ENCODE measurements at places on chromosomes 7 and 10.

- DNase-seq = no peak
Measured at GRCh38 chr10:3310016-3310784, 137.6 kb upstream of the PITRM1 start.

DNA sequence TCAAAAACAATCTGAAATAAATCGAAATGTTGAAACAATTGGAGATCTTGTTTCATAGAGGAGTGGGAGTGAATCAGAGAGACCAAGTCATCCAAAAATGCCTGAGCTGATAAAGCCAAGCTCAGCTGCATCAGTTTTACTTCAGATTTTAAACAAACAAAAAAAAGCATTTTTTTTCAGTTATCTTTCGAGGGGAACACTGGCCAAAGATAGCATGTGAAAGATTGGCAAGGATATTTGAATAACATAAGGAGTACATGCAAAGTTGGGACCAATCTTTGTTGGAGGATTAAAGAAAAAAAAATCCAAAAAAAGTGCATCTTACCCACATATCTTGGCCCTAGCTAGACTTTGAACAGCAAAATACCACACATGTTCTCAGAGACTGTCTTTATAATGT is 47.2 kb downstream of the RHOBTB1 start:
- no peak for DNase-seq

- no peak for DNase-seq
Measured at GRCh38 chr10:131946880-131947279, 34.8 kb downstream of the BNIP3 start.

DNA sequence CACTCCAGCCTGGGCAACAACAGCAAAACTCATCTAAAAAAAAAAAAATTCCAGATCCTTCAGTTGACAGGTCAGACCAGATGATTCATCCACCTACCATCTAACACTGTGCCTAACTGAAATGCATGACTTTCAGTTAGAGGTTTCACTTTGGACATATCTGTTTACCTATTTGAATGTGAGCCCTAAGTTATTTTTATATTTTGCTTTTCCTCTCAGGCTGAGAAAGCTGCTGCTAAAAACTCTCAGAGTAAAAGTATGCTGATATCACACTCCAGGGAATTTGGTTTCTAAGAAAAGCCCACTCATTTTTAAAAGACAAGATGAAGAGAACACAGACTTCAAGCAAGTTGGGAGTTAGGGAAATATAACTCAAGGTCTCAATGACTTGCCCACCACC is 126.0 kb downstream of the SGMS1 start:
- DNase-seq = no peak

DNA sequence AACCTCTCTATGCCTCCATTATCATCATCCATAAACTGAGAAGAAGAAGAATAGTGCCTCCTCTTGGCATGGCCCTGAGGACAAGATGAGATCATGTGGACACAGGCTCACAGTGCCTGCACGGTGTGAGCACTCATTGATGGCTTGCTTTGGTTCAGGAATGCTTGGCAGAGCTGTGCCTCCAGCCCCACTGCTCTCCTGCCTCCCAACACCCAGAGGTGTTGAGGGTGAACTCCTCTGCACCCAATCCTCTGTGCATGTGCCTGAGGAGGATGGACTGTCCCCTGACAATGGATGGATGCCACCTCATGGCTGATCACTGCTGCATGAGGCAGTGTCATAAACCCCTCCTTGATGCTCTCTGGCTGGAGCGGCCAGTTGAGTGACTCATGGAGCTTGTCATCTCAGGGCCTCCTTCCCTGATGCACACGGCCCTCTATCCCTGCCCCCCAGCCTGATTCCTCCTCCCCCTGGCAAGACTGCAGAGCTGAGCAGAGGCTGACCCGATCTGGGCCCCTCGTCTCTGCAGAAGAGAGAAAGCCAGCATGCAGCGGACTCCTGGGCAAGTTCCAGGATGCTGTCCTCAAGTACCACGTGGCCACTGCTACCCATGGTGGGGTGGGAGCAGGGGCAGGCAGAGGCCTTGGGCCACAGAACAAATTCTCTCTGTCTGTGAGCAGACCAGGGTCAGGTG is 136.3 kb downstream of the KCNMA1 start:
- DNase-seq = no peak

DNA sequence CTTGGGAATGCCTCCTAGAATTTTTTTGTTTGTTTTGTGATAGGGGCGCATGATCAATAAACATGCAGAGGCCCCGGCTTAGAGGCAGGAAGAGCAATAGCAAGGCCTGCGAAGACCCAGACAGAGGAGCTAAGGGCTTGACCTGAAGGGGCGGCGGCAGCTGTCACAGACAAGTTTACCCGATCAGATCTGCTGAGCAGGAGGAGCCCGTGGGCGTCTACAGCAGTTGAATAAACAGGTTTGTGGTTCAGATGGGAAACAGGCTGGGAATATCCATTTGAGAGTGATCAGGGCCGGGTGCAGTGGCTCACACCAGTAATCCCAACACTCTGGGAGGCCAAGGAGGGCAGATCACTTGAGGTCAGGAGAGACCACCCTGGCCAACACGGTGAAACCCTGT is 126.0 kb upstream of the CALN1 start:
- DNase-seq = no peak

- DNase-seq = no peak
Measured at GRCh38 chr7:140048989-140049338, 13.8 kb downstream of the PARP12 start.

- DNase-seq = no peak
Measured at GRCh38 chr7:4066206-4066605, 615.9 kb upstream of the FOXK1 start.

GRCh38 chr10:29738341-29738740 is 103.6 kb upstream of the SVIL start:
- no peak for DNase-seq

GRCh38 chr7:111951052-111951451 is 255.1 kb downstream of the DOCK4 start:
- no peak for DNase-seq
